ENCODE measurements at places on chromosomes 7 and 10.

DNA sequence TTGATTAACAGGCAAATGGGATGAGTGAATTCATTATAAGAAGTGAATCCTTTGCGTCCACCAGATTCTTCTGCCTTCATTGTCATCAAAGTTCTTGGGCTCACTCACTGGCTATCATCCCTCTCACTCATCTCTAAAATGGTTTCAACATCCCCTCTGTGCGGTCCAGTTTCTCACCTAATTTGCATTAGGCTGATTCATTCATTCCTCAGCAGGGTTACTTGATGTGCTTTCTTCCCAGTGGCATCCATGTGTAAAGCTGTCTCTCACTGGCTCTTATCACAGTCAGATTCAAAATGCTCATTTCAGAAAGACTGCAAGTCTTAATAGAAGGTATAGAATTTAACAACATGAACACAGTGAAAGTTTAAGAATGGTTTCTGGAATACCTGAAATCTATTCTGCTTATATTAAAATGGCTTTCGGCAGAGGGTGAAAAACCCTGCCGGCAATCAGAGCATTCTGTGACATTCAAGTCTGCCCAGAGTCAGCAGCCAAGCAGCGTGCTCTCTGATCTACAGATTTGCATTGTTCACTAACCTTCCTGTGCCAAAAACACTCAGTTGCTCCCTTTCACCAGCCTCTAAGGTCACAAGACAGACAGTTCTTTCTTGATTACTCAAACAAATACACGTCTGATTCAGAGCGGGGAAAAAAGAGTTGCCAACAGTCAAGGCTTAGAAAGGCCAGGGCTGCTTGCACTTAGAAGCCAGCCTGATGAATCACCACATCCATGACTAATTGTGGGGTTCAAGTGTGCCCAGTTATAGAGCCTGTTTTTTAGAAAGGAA is 106.7 kb downstream of the TES start:
- no peak for DNase-seq

- no peak for DNase-seq
Measured at GRCh38 chr7:40057292-40057691, 77.1 kb downstream of the MPLKIP start.

DNA sequence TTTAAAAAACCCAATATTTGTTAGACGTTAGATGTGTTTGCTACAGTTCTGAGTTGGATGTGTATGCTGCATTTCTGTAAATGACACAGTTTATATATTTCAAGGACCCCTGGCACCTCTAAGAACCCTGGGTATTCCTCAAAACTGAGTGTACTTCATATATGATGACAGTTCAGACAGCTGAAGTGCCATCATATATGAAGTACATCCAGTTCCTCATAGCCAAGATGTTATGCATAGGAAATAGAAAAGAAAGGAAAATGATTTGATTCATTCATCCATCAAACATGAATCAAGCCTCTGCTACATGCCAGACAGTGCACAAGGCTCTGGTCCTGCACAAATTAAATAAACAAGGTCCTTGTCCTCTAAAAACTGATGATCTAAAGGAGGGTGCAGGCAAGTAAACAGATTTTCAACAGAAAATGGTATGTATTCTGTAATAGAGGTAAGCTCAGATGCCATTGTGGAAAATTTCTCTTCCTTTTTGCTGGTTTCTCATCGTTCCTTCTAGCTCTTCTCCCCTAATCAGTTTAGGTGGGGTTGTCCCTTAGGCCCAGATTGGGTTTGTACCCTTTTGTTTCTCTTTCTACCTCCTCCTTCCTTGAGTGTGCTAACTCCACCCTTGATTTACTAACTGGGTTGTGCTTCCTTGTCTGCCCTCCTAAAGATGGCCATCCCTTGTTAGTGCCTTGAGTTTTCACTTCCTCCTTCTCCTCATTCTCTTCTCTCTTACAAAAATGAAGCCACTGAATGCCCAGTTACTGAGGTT is 25.3 kb upstream of the SMIM30 start:
- DNase-seq: no peak

DNA sequence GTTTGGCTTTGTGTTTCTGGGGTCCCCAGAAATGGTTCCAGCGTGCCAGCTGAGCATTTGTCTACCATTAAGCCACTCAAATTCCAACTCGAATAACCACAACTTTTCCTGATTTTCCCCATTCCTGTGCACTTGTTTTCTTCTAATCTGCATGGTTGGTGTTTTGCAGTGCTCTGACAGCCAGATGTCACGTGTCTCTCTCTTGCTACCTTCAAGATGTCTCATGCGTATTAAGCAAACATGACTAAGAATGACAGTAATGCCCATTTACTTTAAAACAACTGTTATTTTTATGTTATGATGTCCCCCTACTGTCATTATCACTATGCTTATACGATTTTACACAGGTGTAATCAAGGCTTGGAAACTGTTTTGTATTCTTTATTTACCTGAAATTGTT is 35.2 kb upstream of the MXI1 start:
- DNase-seq: no peak

DNA sequence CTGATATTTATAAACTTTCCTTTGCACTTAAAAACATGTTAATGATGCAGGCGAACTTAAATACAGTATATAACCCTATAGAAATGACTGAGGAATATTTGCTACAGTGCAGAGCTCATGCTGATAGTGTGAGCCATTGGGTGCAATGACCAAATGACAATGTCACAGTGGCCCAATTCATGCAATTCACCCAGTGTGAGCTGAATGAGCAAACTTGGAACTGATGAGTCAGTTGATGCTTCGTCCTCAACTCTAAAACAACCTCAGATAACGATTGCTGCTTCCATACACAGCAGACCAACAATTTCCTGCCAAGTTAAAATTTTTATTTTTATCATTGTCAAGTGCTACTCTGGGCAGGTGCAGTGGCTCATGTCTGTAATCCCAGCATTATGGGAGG is 12.1 kb upstream of the ZC3HAV1L start:
- DNase-seq: no peak

- DNase-seq: no peak
Measured at GRCh38 chr7:7742223-7742622, 23.8 kb upstream of the RPA3 start.

DNA sequence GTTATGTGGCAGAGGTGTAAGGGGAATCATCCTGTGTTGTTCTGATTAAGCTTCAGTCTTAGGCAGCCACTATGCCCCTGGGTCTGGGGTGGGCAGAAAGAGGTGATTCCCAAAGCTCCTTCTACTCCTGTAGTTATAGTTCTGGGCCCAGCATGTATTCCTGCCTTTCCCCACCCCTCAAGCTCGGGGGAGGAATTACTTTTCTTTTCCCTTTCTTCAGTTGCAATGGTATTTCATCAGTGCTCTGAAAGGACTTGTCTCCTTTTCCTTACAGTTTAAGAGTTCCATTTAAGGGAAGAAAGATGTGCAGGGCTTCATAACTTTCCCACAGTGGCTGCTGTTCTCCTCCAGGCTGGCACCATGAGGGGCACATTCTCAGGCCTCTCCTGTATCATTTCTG is 94.2 kb downstream of the MTPAP start:
- DNase-seq: no peak

GRCh38 chr7:116400522-116400921 is 99.0 kb upstream of the CAV2 start:
- DNase-seq: no peak

- DNase-seq: no peak
Measured at GRCh38 chr7:21886396-21886795, 59.3 kb downstream of the CDCA7L start.

DNA sequence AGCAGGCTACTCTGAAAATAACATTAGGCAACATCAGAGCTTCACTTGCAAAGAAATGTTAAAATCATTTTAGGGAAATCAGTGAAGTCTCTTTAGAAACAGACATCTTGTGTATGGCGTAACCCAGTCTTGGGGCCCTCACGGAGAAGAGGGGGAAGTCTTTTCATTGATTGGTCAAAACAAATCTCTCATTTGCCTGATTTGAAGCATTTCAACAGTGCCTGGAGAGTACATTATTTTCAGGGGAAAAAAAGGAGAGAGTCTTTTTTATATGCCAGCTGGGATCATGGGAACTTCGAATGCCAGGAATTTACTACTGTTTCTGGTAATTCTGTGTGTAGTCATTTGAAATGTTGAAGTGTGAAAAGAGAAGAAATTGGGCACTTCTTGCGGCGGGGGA is 471.4 kb downstream of the PLXDC2 start:
- no peak for DNase-seq

DNA sequence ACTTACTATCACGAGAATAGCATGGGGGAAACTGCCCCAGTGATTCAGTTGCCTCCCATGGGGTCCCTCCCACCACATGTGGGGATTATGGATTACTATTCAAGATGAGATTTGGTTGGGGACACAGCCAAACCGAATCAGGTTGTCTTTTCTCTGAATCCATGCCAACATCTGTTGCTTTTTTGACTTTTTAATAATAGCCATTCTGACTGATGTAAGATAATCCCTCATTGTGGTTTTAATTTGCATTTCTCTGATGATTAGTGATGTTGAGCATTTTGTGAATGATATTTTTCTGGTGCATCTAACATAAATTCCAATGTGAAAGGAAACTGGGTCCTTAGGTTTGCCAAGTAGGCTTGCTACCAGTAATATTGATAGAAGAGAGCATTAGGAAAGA is 69.0 kb upstream of the ARHGAP21 start:
- DNase-seq: no peak

- no peak for DNase-seq
Measured at GRCh38 chr10:131737543-131738395, 163.0 kb upstream of the PPP2R2D start.

DNA sequence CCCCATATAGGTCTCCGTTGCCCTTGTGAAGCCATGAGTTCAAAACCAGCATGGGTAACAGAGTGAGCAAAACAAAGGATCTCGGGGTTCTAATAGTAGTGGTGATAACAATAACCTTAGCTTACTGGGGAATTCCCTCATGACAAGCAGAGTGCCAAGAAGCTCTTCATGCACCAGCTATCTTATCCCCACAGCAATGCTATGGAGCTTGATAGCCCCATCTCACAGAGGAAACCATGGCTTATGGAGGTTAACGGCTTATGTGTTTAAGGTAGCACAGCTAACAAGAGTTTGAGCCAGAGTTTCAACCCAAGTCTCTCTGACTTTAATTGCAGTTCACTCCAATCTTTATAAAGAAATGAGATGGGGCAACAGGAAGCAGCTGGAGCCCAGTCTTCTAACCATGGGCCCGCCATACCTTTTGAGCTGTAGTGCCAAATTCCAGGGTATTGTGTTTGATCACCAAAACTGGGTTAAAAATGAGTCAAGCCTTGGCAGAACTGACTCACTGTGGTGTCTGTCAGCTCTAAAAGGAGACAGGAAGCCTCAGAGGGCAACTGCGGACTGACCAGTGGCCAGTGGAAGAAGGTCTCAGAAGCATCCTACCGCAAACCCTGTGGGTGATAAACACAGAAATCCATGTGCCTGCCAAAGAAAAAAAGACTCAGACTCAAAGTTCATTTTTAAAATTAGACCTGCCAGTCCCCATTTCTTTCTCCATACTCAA is 16.5 kb upstream of the PLAU start:
- DNase-seq: no peak

GRCh38 chr7:24313777-24314176 is 29.8 kb downstream of the NPY start:
- no peak for DNase-seq

- DNase-seq: no peak
Measured at GRCh38 chr7:134612197-134612596, 34.5 kb upstream of the BPGM start.

GRCh38 chr10:124627866-124628675 is 116.1 kb downstream of the FAM53B start:
- no peak for DNase-seq

DNA sequence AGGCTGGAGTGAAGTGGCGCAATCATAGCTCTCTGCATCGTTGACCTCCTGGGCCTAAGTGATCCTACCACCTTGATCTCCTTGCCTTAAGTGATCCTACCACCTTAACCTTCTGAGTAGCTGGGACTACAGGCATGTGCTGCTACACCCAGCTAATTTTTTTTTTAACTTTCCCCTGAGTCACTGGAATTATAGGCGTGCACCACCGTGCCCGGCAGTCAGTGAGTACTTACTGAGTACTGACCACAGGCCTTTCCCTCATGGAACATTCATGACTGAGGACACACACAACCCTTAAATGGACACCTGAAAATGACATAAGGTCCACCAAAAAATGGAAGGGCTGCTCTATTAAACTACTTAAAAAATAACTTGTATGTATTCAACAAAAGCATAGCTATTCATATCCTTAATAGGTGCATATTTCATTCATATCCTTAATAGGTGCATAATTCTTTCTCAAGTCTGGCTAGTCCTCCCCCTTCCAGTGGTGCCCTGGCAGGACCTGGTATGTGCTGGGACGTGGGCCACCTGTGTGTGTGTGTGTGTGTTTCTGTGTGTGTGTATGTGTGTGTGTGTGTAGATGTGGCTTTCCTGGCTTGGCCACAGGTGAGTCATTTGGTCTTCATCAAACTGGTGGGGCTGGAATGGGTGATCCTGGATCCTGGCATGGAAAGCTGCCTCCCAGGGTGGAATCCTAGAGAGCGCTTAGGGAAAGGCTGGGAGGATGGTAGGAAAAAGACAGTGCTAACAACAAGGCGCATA is 3.5 kb downstream of the FAM180A start:
- DNase-seq: no peak

GRCh38 chr10:132783165-132783939 is 2.6 kb downstream of the NKX6-2 start:
- no peak for DNase-seq

- no peak for DNase-seq
Measured at GRCh38 chr7:112129655-112130323, 76.4 kb downstream of the DOCK4 start.

DNA sequence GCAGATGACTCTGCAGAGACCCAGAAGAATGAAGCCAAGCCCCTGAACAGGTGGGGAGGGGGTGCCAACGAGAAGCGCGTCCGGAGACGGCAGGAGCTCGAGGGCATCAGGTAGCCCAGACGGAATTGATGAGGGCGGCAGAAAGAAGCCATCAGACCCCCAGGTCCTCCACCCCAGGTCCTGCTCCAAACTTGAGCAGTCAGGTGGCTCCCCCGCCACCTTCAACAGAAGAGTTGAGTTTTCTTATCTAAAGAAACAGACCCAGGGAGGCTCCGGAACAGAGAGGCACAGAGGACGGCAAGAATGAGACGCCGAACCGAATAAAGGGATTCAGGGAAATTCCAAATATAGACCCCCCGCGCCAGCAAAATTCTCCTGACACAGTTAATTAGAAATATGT is 22.2 kb downstream of the RGS10 start:
- no peak for DNase-seq

DNA sequence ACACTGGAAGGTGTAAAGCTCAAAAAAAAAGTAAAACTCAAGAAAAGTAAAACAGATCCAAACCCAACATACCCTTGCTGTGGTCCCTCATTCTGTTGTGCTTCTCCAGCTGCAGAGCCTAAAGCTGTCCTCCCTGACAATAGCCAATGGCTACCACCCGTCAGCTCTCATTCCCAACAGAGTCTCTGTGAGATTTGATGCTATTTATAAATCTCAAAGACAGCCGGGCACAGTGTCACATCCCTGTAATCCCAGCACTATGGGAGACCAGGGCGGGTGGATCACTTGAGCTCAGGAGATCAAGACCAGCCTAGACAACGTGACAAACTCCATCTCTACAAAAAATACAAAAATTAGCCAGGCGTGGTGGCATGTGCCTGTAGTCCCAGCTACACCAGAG is 116.0 kb downstream of the KMT2E start:
- no peak for DNase-seq

- no peak for DNase-seq
Measured at GRCh38 chr10:79380946-79381721, 33.9 kb downstream of the PPIF start.

All from activated CD8-positive, alpha-beta memory T cell treated with anti-CD3 and anti-CD28 coated beads for 1 hour (primary cell).